GM04504 (cell line): ENCODE measurements at places on chromosomes 2 and 18.
A peak's percentile ranks its signal among the peaks of the same experiment; 100 is the strongest.

DNA sequence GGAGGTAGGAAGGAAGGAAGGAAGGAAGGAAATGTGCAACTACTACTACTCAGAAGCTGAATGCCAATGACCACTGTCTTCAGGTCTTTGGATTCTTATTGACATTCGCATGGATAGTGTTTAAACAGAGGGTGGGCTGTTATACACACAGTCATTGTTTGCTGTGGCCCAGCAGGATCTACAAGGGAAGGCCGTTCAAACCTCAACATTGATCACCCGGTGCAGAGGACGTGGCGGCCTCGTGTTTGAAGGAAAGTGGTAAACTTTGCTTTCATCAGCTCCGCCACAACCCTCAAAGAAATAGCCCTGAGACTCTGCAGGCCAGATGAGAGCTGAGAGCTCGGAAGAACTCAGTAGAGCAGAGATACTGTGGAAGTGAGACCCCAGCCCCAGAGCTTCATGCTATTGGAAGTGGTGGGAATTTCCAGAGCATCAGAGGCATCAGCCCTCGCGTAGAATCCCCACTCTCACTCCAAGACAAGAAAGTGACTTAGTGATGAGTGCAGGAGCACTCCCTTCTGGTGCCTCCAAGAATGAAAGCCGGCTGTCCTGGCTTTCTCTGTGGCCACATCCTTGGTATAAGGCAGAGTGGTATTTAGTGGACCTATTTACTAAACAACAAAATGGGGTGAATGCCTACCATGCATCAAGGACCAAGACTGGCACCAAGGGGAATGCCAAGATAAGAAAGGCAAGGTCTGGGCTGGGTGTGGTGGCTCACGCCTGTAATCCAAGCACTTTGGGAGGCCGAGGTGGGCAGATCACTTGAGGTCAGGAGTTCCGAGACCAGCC, 10.1 kb upstream of the ROCK2 start:
- no peak for DNase-seq

GRCh38 chr18:63784787-63785452, 9.7 kb downstream of the SERPINB7 start:
- peak; percentile 77 for DNase-seq

GRCh38 chr18:3051718-3052410, 38.9 kb upstream of the LPIN2 start:
- no peak for DNase-seq

DNA sequence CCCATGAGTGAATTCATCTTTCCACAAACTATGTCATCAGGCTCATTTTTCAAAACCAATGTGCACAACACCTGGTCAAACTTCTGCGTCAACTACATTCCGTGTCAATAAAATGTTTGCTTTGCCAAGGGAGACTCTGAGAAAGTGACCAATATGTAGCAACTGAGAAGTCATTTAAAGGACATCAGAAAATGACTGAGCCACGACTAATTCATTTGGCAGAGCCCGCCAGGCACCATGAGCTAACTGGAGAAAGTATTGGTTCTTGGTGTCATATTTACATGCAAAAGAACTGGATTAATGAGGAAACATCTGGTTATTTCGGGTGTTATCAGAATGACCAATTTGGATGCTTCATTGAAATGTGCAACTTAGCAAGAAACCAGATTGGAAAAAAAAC, 7.2 kb downstream of the RND3 start:
- peak; percentile 64 for DNase-seq

DNA sequence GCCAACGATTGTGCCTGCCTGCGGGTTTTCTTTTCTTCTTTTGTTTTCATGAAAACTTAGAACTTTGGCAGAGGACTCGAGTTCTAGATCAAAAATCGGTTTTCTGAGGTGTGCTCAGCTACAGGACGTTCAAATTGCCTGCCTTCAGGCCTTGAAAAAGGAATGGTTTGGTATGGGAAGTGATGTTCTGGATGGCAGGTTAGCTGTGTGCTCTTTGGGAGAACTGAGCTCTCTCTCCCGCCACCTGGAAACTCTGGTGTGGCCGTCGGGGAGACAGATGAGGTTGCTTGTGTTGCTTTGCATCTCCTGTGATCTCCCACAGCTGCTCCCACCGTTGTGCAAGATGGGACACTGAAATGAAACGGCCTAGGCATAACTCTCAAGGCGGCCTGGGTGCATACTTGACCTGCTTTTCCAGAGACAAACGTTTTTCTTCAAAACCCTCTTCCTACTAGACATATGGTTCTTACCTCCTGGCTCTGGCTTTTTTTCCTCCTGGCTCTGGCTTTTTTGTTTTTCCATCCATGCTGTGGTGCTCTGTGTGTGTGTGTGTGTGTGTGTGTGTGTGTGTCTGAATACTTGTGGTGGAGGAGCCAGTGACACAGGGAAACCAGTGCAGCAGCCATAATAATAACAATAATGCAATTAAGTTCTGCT, 2.0 kb downstream of the FMNL2 start:
- no peak for DNase-seq

GRCh38 chr2:1544478-1545069, 131.3 kb downstream of the TPO start:
- peak; percentile 15 for DNase-seq

DNA sequence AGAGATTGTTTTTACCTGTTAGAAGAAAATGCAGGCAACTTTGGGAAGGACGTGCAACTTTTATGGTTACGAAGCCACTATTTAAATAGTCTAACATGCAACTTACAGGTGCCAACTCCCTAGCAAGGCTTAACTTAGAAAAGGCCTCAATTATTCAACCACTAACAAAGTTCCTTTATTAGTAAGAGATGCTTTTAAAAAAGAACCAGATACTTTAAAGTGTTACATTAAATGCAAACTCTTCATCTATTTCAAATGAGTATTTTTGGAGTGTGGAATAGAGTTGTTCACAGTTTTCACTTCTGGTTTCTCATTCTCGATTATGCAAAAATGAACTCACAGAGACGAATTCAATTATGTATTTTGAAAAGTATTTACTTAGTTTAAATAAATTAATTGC, 51.7 kb downstream of the PELI1 start:
- DNase-seq: no peak

DNA sequence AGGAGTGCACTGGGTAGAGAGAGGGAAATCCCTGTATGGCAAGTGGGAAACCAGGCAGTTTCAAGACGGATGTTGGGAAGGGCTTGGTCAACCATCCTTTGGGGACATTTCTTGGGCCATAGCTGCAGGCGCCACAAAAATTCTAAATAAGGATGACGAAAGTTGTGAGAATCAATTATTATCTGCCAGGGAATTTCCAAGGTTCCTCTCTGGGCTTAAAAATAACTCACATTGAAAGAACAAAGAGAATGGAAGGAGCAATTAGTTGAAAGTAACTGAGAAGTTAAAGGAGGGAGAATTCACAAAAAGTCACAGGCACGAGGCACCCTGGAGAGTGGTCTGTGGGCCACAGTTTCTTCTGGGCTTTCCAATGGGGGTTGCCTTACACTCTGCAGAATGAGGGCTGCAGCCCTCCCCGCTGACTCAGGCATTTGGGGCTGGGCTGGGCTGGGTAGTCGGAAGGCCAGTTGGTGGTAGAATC, 195.7 kb downstream of the SMAD7 start:
- DNase-seq: no peak

DNA sequence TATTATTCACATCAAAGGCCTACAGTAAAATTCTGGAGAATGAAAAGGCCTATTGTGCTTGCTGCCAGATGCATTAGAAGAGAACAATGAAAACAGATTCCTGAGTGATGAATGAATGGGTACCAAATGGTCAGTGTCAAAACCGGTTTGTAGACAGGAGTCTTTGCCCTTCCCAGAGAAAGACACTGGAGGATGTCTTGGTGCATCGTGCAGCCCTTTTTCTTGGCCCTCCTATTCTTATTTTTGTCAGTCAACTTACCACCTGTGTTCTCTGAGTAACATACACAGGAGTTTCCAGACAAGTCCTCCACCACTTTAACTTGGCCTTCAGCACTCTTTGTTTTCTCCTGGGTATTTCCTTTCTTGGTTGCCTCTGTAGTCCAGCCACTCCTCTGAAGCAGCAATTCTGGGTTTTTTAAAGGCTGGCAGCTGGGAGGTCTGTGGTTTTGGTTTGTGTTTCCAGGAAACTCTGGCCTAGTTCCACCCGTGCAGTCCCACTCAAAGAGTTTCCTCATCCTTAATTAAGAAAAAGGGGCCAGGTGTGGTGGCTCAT, 29.4 kb downstream of the PSTPIP2 start:
- no peak for DNase-seq

DNA sequence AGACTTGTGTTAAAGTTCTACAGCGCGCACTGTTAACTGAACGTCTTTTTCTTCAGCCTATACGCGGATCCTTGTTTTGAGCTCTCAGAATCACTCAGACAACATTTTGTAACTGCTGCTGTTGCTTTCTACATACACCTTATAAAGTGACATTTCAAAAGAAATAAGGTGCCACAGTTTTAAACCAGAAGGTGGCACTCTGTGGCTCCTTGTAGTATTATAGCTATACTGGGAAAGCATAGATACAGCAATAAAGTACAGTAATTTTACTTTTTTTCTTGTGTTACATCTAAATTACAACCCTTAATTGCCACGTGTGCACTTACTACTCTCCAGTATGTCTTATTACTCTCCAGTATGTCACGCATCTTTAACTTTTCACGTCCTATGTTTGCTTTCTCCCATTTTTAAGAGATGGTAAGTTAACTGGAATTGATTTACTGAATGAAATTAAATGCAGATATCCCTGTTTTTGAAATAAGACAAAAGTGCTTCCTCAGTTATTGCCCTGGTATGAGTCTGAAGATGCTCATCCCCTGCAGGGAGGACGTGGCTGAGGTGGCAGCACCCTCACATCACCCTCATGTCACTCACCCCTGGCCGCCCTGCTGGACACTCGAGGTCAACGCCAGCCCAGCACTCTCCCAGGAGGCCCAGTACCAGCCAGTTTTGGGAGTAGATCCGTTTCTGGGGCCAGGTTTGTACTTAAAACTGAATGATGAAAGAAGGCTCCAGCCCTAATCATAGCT, 37.8 kb downstream of the GORASP2 start:
- DNase-seq: no peak

GRCh38 chr2:107742460-107743027, 84.1 kb upstream of the RGPD4 start:
- no peak for DNase-seq

DNA sequence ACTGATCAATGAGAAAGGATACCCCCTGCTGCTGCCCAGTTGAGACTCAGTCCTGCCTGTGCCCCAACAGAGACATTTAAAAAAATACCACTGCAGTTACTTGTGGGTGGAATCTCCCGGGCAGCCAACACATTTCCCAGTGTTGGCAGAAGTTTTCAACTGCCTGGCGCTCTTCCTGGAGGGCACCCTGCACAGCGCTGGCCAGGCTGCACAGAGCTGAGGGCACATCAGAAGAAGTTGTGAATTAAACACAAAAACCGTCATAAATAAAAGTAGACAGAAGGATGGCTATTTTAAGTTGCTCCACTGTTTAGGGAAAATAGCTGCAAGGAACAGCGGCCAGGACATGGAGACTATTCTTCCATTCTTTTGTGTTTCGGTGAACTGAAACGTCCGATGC, 110.2 kb upstream of the THOC1 start:
- no peak for DNase-seq

GRCh38 chr2:226434702-226435101, 364.9 kb downstream of the IRS1 start:
- no peak for DNase-seq

- DNase-seq: no peak
Observed at GRCh38 chr2:197597166-197597565, 78.2 kb downstream of the RFTN2 start.

DNA sequence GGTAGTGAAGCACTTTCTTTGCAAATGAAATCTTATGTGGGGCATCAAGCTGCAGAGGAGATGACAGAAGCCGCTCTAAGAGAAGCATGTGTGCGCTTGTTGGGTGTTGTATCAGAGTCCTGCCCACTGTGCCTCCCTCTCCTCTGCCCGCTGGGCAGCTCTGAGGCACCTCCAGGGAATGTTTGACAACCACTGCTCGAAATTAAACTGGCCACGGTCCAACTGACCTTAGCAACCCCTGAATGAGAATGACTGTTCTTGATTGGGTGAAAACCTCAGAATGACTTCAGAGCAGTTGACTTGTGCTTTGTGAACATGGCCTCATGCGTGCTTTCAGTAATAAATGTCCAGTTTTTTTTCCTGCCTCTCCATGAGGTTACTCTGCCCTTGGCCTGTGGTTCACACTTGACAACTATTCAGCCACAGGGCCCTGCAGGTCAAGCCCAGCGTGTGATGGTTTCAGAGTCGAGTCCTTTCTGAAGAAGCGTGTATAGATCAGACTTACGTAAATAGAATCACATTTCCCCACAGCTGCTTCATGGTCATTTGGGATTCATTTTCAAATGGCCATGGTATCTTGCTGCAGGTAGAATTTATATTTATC, 94.9 kb downstream of the SLC4A3 start:
- DNase-seq: no peak

DNA sequence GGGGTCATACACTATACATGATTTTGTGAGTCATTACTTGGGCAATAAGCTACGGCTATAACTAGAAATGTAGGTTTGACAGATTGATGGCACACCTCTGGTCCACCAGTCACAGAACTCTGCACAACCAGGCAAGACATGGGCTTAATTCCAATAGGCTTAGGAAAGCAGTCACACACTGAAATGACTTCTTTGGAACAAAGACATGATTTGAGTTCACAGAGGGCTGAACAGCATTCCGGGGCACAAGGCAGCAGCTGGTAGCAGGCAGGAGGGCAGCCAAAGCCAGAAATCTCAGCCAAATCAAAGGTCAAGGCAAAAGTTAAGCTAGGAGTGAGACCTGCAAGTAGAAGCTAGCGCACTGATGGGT, 27.4 kb downstream of the FABP1 start:
- no peak for DNase-seq

- no peak for DNase-seq
Observed at GRCh38 chr2:222736301-222736700, 64.8 kb downstream of the MOGAT1 start.

- no peak for DNase-seq
Observed at GRCh38 chr2:221618007-221618406, 45.9 kb upstream of the EPHA4 start.

- DNase-seq: no peak
Observed at GRCh38 chr18:13877157-13877556, 38.2 kb downstream of the MC2R start.

GRCh38 chr2:236081171-236081570, 87.0 kb downstream of the GBX2 start:
- DNase-seq: no peak

DNA sequence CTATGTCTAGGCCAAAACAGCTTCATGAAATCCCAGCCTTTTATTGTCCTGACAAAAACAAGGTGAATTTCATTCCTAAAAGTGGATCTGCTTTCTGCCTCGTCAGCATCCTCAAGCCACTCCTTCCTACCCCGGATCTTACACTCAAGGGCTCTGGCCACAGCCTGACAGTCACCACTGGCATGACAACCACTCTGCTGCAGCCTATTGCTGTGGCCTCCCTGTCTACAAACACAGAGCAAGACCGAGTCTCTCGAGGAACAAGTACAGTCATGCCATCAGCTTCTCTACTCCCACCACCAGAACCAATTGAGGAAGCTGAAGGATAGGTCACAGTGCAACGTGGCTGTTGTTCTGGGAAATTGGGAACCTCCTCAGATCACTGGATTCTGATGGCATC, 106.1 kb downstream of the ICA1L start:
- no peak for DNase-seq

GRCh38 chr2:146801886-146802285, 1042.9 kb upstream of the ACVR2A start:
- DNase-seq: no peak
